Gastroesophageal sphincter (tissue), 4 donors: ENCODE measurements at places on chromosomes 4 and X.
A peak's percentile ranks its signal among the peaks of the same experiment; 100 is the strongest.

GRCh38 chr4:119643306-119644042, 14.9 kb upstream of the PDE5A start:
- no peak for ATAC-seq

DNA sequence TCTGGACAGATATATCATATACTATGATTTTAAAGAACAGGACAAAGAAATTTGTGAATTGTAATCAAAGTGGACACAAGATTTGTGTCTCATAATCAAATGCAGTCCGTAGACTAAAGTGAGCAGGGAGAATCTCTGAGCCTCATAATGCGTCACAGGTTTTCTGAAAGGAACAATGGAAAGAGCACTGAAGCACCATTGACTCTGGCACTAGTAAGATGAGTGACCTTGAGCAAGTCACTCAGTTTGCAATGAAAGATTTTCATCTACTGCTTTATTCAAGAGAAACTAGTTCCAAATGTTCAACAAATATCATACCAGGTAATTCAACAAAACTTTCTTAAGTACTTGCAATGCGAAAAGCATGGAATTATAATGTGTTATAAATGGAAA, 315.3 kb downstream of the MAPK10 start:
- no peak for ATAC-seq

GRCh38 chr4:55721651-55722050, 85.6 kb upstream of the NMU start:
- ATAC-seq: no peak

DNA sequence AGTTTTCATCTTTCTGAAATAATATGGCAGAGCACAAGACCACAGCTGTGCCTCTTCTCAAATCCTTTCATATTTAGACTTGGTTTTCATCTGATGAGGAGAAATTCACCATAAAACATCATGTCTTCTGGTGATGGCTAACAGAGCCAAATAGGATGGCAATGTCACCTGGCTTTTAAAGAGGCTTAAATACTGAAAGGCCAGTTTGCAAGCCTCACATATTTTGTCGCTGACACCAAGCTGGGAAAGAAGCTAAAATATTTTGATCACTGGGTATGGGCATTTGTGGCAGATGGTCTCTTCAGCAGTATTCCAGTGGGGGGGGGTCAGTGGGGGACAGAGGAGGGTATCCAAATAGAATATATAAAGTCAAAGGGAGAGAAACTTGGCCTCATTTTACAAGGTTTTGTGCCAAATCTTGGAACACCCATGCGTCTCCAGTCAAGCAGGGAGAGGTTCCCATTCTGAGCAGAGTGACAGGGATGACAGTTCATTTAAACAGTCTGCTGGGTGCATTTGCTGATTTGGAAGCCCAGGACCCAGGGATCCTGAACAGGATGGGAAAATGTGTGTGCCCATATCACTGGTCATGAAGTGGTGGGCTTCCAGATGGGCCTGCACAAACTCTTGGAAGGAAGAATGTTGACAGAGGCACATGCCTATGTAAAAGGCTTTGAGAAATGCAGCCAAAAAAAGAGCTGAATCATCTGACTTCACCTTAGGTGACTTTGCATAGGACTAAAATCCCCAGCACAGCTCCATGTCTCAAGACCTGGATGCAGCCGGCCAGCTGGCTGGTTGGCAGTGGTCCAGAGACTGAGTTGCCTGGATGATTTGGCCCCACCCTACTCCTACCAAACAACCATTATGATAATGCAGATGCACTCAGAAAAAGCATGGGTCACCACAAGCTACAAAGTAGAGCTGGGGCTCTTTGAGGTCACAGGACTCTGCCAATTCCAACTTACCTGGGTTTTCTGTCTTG, 484.4 kb upstream of the NR3C2 start:
- ATAC-seq: no peak

GRCh38 chr4:123833171-123833643, 436.6 kb downstream of the SPRY1 start:
- no peak for ATAC-seq

GRCh38 chr4:150305995-150306394, 227.8 kb downstream of the DCLK2 start:
- no peak for ATAC-seq

DNA sequence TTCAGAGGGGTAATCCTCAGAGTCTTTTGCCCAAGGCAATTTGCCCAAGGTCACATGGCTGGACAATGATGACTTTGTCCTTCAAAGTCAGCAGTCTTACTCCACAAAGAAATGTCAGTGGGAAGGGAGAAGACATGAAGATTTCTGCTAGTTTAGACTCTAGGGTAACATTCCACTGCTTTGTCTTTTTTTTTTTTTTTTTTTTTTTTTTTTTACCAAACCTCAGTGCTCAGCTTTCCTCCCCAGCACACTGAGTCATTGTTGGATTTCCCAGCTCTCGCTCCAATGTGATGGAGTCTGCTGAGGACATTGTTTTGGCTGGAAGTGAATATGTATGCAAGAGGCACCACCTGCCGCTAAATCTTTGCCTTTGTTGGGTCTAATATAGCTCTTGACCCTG, 7.2 kb upstream of the C1QTNF7 start:
- peak; percentile 72 for ATAC-seq

GRCh38 chr4:72076562-72076961, 44.8 kb downstream of the NPFFR2 start:
- no peak for ATAC-seq

DNA sequence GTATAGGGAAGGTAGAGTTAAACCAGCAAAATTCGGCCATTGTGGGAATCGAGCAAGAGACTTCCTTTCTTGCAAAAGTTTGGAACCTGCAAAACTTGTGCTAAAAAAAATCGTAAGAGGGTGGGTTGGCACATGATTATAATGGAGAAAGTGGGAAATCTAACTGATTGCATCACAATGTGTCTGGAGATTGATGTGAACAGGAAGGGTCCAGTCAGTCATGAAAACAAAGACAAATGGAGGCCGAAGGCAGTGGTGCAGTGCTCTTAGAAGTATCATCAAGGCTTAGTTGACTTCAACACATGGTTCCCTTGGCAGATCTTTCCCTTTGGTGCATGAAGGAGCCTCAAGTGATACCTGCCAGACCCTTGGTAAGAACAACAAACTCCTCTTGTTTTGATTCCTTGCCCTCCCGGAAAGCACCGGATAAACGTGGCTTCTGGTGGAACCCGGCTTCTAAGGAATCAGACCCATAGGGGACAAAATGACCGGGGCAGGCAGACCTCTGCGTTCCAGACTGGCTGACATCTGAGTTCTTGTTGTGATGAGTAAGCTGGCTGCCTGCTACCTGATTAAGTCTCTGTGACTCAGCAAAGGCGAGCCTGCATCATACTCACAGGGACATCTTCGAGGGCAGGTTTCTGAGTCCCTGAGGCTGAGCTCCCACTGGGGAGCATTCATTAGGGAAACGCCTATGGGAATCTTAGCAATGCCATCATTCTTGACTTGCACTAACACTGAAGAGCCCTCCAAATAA, 87.7 kb upstream of the MAP3K15 start:
- ATAC-seq: no peak

- ATAC-seq: no peak
Measured at GRCh38 chrX:1403228-1403627, 11.3 kb upstream of the SLC25A6 start.

DNA sequence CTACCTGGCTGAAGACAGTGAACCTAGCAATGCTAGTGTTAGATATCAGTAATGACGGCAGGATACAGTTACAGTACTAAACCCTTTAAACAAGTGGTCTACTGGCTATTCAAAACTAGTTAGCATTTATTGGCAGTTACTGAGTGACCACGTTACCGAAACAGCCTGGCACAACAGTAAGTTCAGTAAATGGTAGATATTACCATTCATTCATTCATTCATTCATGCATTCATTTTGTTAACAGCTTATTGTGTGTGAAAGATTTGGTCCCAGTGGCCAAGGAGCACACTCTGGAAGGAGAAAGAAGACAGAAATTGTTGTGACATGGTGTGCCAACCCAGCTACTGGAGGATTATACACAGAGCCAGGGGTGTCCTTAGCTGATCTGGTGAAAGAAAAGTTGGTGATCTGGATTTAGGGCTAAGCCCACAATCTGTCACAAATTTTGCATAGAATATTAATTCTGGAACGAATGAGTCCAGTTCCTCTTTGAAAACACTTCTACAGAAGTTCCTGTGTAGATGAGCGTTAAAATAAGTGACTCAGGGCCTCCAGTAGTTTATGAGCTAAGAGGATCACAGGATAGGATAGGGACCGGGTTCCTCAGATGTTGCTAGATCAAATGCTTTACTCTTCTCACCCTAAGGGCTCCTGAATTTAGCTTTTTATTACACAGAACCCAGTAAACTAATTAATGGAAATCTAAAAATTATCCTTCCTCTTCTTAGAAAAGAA, 179.1 kb downstream of the CBR4 start:
- ATAC-seq: no peak

GRCh38 chr4:20616313-20616712, 83.9 kb upstream of the PACRGL start:
- ATAC-seq: no peak

- no peak for ATAC-seq
Measured at GRCh38 chr4:166077782-166078181, 204.7 kb downstream of the TLL1 start.

- ATAC-seq: no peak
Measured at GRCh38 chr4:24000470-24000831, 110.6 kb upstream of the PPARGC1A start.

DNA sequence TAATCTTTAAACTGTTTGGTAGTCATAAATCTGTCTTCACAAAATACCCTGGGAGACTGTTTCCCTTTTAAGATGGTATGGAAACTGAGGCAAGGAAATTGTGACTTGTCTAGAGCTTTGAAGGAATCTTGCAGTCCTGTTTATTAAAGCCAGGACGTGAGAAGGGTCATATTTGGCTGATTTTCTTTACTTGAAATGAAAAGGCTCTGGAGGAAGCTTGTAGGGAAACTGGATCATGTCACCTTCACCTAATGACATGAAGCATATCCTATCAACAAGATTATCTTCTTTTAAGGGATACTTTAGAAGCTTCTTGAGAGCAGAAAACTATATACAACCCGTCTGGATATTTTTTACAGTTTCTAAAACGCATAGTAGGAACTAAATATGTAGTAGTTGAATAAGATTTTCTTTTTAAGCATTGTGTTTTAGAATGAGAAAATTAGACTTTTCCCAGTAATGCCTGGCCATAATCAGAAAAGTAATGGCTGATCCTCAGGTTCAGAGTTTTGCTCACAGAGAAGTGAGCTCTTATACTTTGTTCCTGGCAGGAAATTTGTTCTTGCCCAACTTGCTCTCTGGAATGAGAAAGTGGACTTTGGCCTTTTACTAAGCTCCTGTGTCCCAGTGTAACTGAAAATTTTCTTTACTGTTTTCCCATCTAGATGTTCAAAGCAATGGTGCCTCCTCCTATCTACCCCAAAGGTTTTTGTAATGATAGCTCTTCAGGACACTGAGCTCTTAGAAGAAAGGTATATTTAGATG, 136.8 kb upstream of the AFF2 start:
- no peak for ATAC-seq

- ATAC-seq: peak; percentile 16
Measured at GRCh38 chr4:128287141-128287870, at the start of gene PGRMC2. Gene PGRMC2, minus strand, starts transcription at chr4:128287813. Its CDS starts 23 bp downstream, at chr4:128287790.

DNA sequence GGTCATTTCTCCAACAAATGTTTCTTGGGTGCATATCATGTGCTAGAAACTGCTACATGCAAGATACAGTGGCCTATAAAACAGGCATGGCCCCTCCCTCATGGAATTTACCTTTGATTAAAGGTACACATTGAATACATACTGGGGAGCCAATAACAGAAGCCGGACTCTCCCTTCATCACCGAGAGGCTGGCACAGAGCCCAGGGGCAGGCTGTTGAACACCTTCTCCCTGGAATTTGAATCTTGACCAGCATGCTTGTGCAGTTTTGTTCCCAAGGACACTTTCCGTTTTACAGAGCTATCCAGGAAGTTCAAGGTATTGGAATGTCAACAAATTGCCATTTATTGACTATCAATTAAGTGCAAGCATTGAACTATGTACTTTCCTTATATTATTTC, 33.2 kb downstream of the PPARGC1A start:
- ATAC-seq: no peak

- ATAC-seq: no peak
Measured at GRCh38 chr4:78379991-78380729, 171.4 kb upstream of the ANXA3 start.

DNA sequence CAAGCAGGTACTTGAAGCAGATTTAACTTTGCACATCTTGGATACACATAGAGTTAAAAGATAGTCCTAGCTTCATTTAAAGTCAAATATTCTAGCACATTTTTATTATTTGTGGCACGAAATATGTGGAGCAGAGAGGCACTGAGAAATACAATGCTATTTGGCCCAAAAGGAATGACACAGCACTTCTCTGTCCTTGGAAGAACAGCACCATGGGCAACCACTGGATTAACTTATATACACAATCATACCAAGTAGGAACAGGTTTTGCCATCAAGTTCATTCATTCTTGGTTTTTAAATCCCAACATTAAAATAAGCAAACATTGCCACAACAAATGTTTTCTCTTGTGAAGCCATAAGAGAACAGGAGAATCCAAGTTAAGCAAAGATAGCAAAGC, 924 bp upstream of the ENAM start:
- no peak for ATAC-seq

- no peak for ATAC-seq
Measured at GRCh38 chr4:31294655-31295480, 574.7 kb downstream of the PCDH7 start.

DNA sequence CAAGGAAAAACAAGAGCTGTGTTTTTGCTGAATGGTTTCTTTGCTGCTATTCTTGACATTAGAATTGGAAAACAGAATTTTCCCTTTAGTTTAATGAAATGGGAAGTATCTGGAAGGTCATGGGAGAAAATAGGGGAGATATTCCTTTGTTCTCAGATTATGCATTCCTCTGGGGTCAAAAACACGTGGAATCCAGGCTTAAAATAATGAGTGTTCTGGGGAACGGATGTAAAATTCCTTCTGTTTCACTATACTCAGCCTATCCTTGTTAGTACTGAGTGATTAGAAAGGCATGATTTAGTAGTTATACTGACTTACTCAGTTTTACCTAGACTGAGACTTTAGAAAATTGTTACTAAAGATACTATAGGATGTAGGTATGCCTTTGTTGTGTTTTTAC, 107.3 kb downstream of the ARHGAP10 start:
- no peak for ATAC-seq

GRCh38 chr4:183995570-183995969, 90.5 kb downstream of the STOX2 start:
- no peak for ATAC-seq

DNA sequence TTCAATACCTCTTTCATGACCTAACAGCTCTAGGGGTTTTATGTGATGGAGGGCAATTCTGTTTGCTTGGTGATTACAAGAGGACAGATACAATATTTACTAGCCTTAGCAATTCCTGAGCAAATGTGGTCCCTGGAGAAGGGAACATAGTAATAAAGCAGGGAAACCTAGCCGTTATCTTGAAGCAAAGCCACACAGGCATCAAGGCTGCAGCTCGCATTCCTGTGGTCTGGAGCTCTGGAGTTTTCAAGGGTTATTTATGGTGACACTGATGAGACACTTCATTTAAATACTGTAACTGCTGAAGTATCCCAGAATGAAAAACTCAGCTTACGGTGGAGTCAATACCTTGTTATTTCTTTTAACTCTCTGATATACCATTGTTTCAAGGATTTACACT, 66.8 kb downstream of the AFF2 start:
- ATAC-seq: no peak
